ENCODE measurements at places on chromosomes 5 and 9.
A peak's percentile ranks its signal among the peaks of the same experiment; 100 is the strongest.

DNA sequence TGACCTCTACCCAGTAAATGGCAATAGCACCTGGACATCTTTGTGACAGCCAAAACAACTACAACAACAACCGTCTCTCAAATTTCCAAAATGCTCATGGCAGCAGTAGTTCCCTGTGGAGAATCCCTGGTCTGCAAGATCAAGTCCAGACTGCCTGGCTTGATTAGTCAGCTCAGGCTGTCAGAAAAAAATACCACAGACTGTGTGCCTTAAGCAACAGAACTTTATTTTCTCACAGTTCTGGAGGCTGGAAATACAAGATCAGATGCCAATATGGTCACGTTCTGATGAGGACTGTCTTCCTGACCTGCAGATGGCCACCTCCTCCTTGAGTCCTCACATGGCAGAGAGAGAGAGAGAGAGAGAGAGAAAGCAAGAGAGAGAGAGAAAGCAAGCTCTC lies 52.3 kb upstream of the MOCS2 start:
- no peak for DNase-seq
- no peaks in the 10 kb centered on the region for H3K27me3 ChIP-seq
- H3K36me3 ChIP-seq = no peaks in the 10 kb centered on the region
- H3K4me3 ChIP-seq = no peak overlapping the region
- no peak overlapping the region for H3K27ac ChIP-seq

- no peak for DNase-seq
- no peak overlapping the region for H3K4me3 ChIP-seq
- H3K36me3 ChIP-seq = peaks cover 10% of the 10 kb centered on the region
- no peaks in the 10 kb centered on the region for H3K4me1 ChIP-seq
- H3K27me3 ChIP-seq = no peaks in the 10 kb centered on the region
Measured at GRCh38 chr5:137636830-137637714, 98.8 kb downstream of the KLHL3 start.

DNA sequence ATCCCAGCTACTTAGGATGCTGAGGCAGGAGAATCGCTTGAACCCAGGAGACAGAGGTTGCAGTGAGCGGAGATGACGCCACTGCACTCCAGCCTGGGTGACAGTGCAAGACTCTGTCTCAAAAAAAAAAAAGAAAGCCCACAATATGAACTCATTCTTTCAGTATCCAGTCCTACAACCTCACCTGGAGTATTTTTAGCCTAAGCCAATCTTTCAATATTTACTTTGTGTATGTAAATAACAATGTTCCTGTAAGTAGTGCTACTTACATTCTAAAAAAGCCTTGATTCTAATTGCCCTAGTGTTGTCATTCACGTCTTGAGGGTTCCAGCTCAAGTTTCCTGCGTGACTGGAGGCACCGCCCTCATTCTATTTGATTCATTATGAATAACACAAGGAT lies 62.0 kb downstream of the BHMT start:
- DNase-seq = no peak
- H3K27ac ChIP-seq = no peak overlapping the region
- H3K27me3 ChIP-seq = no peaks in the 10 kb centered on the region
- H3K4me1 ChIP-seq = no peaks in the 10 kb centered on the region
- no peak overlapping the region for H3K4me3 ChIP-seq
- H3K36me3 ChIP-seq = no peaks in the 10 kb centered on the region

- H3K27ac ChIP-seq = peak overlapping the region; percentile 54
- H3K36me3 ChIP-seq = peaks cover 31% of the 10 kb centered on the region
- no peaks in the 10 kb centered on the region for H3K27me3 ChIP-seq
- DNase-seq = no peak
- peaks cover 73% of the 10 kb centered on the region for H3K4me1 ChIP-seq
Measured at GRCh38 chr9:114908104-114908622, 22.2 kb downstream of the TNFSF8 start.

DNA sequence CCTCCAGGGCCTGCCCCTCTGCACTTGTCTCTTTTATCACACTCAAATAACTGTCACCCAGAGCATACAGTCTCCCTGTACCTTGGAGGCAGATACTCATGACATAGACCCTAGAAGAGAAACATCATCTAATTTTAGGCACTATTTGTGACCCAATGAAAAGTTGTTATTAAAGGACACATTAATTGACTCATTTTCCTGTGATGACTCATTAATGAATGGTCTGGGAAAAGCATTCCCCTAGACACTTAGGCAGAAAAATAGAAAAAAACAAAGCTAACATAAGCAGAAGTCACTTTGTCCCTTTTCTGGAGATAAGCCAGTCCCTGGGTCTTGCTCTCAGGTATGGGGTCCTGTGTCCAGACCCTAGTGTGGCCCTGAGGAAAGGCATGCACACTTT lies 15.0 kb downstream of the TRPC7 start:
- H3K36me3 ChIP-seq = no peaks in the 10 kb centered on the region
- no peak for DNase-seq
- H3K27me3 ChIP-seq = peaks cover 5% of the 10 kb centered on the region
- H3K4me1 ChIP-seq = no peaks in the 10 kb centered on the region
- no peak overlapping the region for H3K27ac ChIP-seq
- H3K4me3 ChIP-seq = no peak overlapping the region

DNA sequence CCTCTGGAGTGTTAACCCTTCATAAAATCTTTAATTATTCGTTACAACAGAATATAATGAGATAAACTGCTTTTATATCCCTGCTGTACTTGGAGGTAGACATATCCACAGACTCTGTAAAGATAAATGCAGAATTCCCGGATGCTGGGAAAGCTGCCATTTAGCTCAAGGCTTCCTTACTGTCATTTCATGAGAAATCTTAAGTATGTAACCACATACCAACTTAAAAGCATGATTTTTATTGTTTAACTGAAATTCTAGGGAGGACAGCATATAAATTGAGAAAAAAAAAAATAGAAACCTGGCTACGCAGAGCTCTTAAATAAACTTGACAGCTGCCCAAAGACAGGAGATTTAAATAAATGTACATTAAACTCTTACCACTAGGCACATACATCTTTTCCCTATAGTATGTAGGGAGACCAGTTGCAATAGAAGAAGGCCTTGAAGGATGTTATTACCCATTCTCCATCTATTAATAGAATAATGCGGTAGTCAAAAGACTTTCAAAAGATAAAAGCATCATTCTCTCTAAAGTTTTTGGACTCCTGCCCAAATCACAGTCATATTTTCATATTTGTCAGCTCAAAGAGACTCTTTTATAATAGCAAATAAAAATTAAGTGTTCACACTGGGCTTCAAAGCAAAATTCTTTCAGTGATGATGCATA lies 373.8 kb downstream of the NDUFS4 start:
- no peak overlapping the region for H3K27ac ChIP-seq
- no peaks in the 10 kb centered on the region for H3K4me1 ChIP-seq
- DNase-seq = no peak

DNA sequence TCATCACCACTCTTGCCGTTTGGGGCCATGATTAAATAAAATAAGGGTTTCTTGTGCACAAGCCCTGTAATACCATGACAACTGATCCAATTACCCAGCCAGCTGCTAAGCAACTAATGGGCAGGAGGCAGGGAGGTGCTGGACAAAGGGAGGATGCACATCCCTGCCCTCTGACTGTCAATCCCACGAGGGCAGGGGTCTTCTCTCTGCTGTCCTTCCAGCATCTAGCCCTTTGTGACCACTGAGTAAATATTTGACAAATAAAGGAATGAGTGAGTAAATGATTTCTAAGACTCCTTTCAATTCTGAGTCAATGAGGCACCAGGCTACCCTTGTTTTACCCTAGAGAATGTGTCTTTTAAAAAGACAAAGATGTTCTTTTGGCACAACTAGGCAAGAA lies 247.1 kb downstream of the SYK start:
- no peaks in the 10 kb centered on the region for H3K27me3 ChIP-seq
- H3K27ac ChIP-seq = no peak overlapping the region
- H3K36me3 ChIP-seq = no peaks in the 10 kb centered on the region

DNA sequence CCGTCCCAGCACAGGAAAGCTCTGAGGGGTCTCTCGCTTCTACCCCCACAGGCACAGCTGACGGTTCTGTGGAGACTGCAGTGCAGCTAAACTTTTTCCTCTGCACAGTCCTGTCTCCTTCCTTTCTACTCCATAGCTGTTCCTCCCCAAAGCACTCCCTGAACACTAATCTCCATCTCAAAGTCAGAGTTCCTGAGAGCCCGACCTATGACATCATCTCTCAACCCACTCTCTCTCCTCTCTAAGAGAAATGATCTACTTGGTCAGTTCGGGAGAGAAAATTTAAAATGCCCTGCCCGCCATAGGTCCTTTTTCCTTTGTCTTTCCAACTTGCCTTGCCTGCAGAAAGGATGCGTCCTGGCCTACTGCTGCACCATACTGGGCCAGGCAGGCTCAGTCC lies 90.6 kb downstream of the FANCC start:
- H3K4me3 ChIP-seq = no peak overlapping the region
- no peaks in the 10 kb centered on the region for H3K4me1 ChIP-seq
- no peaks in the 10 kb centered on the region for H3K36me3 ChIP-seq
- H3K27ac ChIP-seq = no peak overlapping the region
- no peaks in the 10 kb centered on the region for H3K27me3 ChIP-seq

GRCh38 chr5:19975795-19976194 lies 12.2 kb downstream of the CDH18 start:
- H3K27ac ChIP-seq = no peak overlapping the region
- H3K4me3 ChIP-seq = no peak overlapping the region
- no peaks in the 10 kb centered on the region for H3K36me3 ChIP-seq
- H3K4me1 ChIP-seq = no peaks in the 10 kb centered on the region

GRCh38 chr5:73729329-73729728 lies 103.3 kb downstream of the ARHGEF28 start:
- H3K4me1 ChIP-seq = no peaks in the 10 kb centered on the region
- H3K36me3 ChIP-seq = no peaks in the 10 kb centered on the region
- DNase-seq = no peak
- H3K27me3 ChIP-seq = no peaks in the 10 kb centered on the region
- no peak overlapping the region for H3K27ac ChIP-seq
- no peak overlapping the region for H3K4me3 ChIP-seq

DNA sequence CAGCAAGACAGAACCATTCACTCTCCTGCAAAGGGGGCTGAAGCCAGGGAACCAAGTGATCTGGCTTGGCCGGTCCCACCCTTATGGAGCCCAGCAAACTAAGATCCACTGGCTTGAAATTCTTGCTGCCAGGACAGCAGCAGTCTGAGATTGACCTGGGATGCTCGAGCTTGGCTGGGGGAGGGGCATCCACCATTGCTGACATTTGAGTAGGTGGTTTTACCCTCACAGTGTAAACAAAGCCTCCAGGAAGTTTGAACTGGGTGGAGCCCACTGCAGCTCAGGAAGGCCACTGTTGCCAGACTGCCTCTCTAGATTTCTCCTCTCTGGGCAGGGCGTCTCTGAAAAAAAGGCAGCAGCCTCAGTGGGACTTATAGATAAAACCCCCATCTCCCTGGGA lies 60.5 kb downstream of the TNFSF8 start:
- H3K27ac ChIP-seq = no peak overlapping the region
- no peaks in the 10 kb centered on the region for H3K36me3 ChIP-seq
- no peak for DNase-seq
- peak overlapping the region; percentile 26 for H3K4me3 ChIP-seq
- H3K27me3 ChIP-seq = no peaks in the 10 kb centered on the region
- peaks cover 13% of the 10 kb centered on the region for H3K4me1 ChIP-seq

DNA sequence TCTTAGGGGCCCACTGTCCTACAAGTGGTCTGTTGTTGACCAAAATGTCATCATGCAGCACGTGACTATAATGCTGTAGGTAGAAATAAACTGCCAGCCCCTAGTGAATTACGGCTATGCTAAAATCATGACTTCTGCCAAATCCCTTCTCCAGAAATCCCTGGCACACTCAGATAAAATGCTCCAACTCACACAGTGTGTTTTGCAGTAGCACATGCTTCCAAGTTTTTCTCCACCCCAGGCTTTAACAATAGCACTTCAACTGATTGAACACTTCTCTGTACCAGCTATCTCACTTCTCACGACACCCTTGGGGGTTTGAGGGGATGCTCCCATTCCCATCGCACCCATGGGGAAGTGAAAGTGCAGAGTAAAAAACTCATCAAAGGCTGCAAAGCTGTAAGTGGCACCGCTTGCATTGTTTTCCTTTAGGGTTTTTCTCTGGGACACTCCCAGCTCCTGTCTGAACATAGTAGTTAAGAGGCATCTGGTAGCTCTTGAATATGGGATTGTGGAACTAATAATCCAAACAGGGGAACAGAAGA lies 151.0 kb upstream of the SLC24A2 start:
- no peaks in the 10 kb centered on the region for H3K36me3 ChIP-seq
- no peak overlapping the region for H3K4me3 ChIP-seq
- H3K4me1 ChIP-seq = no peaks in the 10 kb centered on the region
- H3K27ac ChIP-seq = no peak overlapping the region
- no peaks in the 10 kb centered on the region for H3K27me3 ChIP-seq
- no peak for DNase-seq

GRCh38 chr5:160492565-160492964 lies 70.9 kb downstream of the PTTG1 start:
- no peaks in the 10 kb centered on the region for H3K27me3 ChIP-seq
- H3K4me1 ChIP-seq = no peaks in the 10 kb centered on the region
- DNase-seq = no peak
- no peak overlapping the region for H3K4me3 ChIP-seq
- H3K27ac ChIP-seq = no peak overlapping the region

- H3K4me3 ChIP-seq = no peak overlapping the region
- H3K4me1 ChIP-seq = no peaks in the 10 kb centered on the region
- DNase-seq = no peak
- H3K27me3 ChIP-seq = no peaks in the 10 kb centered on the region
- H3K27ac ChIP-seq = no peak overlapping the region
- peaks cover 42% of the 10 kb centered on the region for H3K36me3 ChIP-seq
Measured at GRCh38 chr9:86341007-86341491, 13.2 kb downstream of the TUT7 start.

- peak overlapping the region; percentile 78 for H3K4me3 ChIP-seq
- no peaks in the 10 kb centered on the region for H3K36me3 ChIP-seq
- no peak for DNase-seq
- H3K4me1 ChIP-seq = no peaks in the 10 kb centered on the region
Measured at GRCh38 chr9:100352201-100352726, 478 bp downstream of the TEX10 start.

GRCh38 chr5:71836084-71836483 lies 117.0 kb downstream of the CARTPT start:
- no peak for DNase-seq
- no peaks in the 10 kb centered on the region for H3K36me3 ChIP-seq
- no peak overlapping the region for H3K4me3 ChIP-seq
- H3K27me3 ChIP-seq = no peaks in the 10 kb centered on the region

DNA sequence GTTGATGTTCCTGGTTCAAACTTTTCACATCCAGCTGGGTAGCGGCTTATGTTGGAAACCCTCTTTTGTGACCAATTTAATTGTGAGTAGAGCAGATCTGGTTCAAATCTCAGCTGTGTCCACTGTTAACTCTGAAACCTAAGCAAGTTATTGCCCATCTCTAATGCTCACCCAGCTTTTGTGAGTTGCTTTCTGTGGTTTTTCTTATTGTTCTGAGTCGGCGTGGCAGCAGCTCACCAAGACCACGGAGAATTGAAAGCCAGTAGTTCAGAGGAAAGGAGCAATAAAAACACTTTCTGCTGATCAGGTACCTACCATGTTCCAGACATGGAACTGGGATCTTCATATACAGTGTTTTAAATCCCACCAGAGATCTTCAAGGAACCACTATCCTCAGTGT lies 114.4 kb downstream of the DOCK2 start:
- H3K27me3 ChIP-seq = no peaks in the 10 kb centered on the region
- H3K36me3 ChIP-seq = peaks cover 78% of the 10 kb centered on the region
- no peak overlapping the region for H3K4me3 ChIP-seq
- no peak overlapping the region for H3K27ac ChIP-seq
- no peak for DNase-seq

- no peak for DNase-seq
- no peaks in the 10 kb centered on the region for H3K4me1 ChIP-seq
- no peak overlapping the region for H3K4me3 ChIP-seq
Measured at GRCh38 chr5:44199408-44199807, 189.8 kb downstream of the FGF10 start.

GRCh38 chr9:5851445-5851844 lies 18.5 kb upstream of the ERMP1 start:
- DNase-seq = no peak
- no peak overlapping the region for H3K4me3 ChIP-seq
- H3K4me1 ChIP-seq = peaks cover 7% of the 10 kb centered on the region
- H3K27me3 ChIP-seq = no peaks in the 10 kb centered on the region
- H3K36me3 ChIP-seq = no peaks in the 10 kb centered on the region
